Esophagus squamous epithelium (tissue), 5 donors: ENCODE measurements at places on chromosomes 11 and 22.
A peak's percentile ranks its signal among the peaks of the same experiment; 100 is the strongest.

- no peak overlapping the region for H3K27ac ChIP-seq
- H3K4me1 ChIP-seq = no peaks in the 10 kb centered on the region
- no peaks in the 10 kb centered on the region for H3K36me3 ChIP-seq
- H3K4me3 ChIP-seq = no peak overlapping the region
Observed at GRCh38 chr11:71120471-71120896, 131.9 kb downstream of the SHANK2 start.

GRCh38 chr11:2881076-2881980, 4.2 kb downstream of the CDKN1C start:
- no peaks in the 10 kb centered on the region for H3K27me3 ChIP-seq
- H3K27ac ChIP-seq = no peak overlapping the region

GRCh38 chr11:80458376-80458775, 1017.5 kb upstream of the TENM4 start:
- H3K4me3 ChIP-seq = no peak overlapping the region
- no peaks in the 10 kb centered on the region for H3K27me3 ChIP-seq
- no peak overlapping the region for H3K27ac ChIP-seq
- no peaks in the 10 kb centered on the region for H3K36me3 ChIP-seq
- H3K4me1 ChIP-seq = no peaks in the 10 kb centered on the region

GRCh38 chr11:97356144-97356543, 966.3 kb downstream of the JRKL start:
- no peaks in the 10 kb centered on the region for H3K4me1 ChIP-seq
- H3K27ac ChIP-seq = no peak overlapping the region
- no peak for DNase-seq
- H3K27me3 ChIP-seq = no peaks in the 10 kb centered on the region

DNA sequence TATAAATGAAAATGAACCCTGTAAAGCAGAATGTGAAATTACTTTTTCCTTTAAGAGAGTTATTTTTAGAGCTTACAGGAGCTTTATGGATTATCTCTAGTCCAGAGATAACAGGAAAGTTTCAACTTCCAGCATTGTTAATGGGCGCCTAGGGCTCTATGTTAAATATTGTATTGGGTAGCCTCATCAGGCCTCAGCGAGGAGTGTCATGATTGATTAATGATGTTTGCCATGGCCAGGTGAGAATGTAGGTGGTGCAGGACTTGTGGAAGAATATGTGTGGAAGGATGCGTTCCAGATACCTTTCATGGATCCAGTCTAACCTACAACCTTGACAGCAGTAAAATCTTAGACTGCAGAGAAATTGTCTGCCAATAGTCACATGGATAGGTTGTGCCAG, 50.6 kb downstream of the ME3 start:
- DNase-seq = no peak
- peaks cover 32% of the 10 kb centered on the region for H3K4me1 ChIP-seq
- peak overlapping the region; percentile 43 for H3K27ac ChIP-seq
- no peak overlapping the region for H3K4me3 ChIP-seq
- no peaks in the 10 kb centered on the region for H3K27me3 ChIP-seq

GRCh38 chr11:64874308-64875240, 3.8 kb downstream of the EHD1 start:
- H3K4me3 ChIP-seq = peak overlapping the region; percentile 81
- DNase-seq = no peak
- peak overlapping the region; percentile 91 for H3K27ac ChIP-seq
- peaks cover 43% of the 10 kb centered on the region for H3K36me3 ChIP-seq
- H3K27me3 ChIP-seq = no peaks in the 10 kb centered on the region

DNA sequence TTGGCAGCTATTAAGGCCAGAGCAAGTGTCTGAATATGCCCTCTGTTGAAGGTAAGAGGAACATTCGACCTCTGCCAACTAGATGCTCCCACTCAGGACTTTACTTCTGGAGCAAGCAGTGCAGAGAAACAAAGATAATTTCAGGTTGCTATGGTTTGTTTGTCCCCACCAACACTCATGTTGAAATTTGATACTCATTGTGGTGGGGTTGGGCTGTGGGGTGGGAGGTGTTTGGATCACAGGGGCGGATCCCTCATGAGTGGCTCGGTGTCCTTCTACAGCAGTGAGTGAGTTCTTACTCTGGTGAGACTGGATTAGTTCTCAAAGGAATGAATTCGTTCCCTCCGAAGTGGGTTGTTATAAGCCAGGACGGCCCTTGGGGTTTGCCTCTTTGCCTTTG, 12.0 kb downstream of the OR8A1 start:
- H3K4me3 ChIP-seq = no peak overlapping the region
- no peaks in the 10 kb centered on the region for H3K27me3 ChIP-seq

DNA sequence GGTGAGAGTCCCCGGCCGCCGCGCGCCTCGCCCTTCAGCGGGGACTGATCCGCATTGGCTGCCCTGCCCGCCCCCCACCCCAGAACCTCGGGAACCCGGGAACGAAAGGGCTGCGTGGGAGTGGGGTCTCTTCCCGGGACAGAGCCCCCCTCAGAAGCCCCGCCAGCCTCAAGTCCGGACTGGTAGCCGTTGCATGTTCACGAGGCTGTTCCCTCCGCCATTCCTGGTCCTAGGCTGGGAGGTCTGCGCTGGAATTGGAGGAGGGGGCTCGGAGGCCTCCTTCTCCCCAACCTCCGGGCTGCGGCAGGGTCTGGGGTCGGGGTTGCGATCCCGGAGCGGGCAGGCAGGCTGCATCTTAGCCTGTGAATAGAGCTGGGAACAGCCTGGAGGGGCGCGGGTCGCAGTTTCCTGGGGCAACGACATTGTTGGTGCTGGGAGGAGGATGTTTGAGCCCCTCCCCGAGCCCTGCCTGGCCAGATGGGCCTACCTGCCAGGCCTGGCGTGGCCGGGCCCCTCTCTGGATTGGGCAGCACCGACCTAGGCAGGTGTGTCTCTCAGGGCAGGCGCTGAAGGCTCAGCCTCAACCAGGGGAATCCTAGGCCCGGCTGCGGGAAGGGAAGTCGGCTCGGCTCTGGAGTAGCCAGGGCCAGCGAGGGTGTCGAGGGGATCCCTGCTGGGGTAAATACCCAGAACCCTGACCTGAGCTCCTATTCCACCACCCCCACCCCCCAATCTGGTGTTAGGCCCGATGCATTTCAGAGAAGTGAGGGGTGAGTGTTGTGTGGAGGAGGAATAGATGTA, 670 bp downstream of the MAPK8IP1 start:
- peaks cover 13% of the 10 kb centered on the region for H3K4me1 ChIP-seq
- peak overlapping the region; percentile 58 for H3K4me3 ChIP-seq
- no peak for DNase-seq
- no peaks in the 10 kb centered on the region for H3K36me3 ChIP-seq
- H3K27ac ChIP-seq = no peak overlapping the region

DNA sequence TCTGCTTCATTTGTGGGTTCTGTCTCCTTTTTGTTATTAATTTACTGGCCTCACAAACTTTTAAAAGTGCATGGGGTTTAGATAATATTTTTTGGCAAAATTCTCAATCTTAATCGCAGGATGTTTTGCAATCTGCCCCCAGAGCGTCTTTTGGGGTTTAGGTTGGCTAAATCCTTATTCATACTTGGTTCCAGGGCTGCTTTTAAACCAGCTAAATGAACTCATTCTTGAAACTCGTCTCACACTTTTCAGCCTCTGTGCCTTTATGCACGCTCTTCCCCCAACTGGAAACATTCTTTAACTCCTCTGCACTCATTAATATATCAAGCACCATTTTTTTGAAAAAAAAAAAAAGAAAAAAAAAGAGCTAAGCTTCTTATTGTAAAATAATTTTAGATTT, 131.7 kb downstream of the KIF18A start:
- H3K4me3 ChIP-seq = no peak overlapping the region
- no peaks in the 10 kb centered on the region for H3K4me1 ChIP-seq
- DNase-seq = no peak
- no peak overlapping the region for H3K27ac ChIP-seq
- no peaks in the 10 kb centered on the region for H3K27me3 ChIP-seq
- no peaks in the 10 kb centered on the region for H3K36me3 ChIP-seq

- H3K27ac ChIP-seq = no peak overlapping the region
- H3K36me3 ChIP-seq = no peaks in the 10 kb centered on the region
- no peak for DNase-seq
- H3K4me3 ChIP-seq = no peak overlapping the region
- H3K4me1 ChIP-seq = no peaks in the 10 kb centered on the region
- H3K27me3 ChIP-seq = no peaks in the 10 kb centered on the region
Observed at GRCh38 chr11:38182126-38182866, 1584.3 kb upstream of the RAG2 start.

- peaks cover 8% of the 10 kb centered on the region for H3K4me1 ChIP-seq
- H3K27ac ChIP-seq = no peak overlapping the region
- no peaks in the 10 kb centered on the region for H3K27me3 ChIP-seq
- no peak overlapping the region for H3K4me3 ChIP-seq
- DNase-seq = no peak
Observed at GRCh38 chr22:20749453-20749852, 24.5 kb upstream of the SERPIND1 start.

DNA sequence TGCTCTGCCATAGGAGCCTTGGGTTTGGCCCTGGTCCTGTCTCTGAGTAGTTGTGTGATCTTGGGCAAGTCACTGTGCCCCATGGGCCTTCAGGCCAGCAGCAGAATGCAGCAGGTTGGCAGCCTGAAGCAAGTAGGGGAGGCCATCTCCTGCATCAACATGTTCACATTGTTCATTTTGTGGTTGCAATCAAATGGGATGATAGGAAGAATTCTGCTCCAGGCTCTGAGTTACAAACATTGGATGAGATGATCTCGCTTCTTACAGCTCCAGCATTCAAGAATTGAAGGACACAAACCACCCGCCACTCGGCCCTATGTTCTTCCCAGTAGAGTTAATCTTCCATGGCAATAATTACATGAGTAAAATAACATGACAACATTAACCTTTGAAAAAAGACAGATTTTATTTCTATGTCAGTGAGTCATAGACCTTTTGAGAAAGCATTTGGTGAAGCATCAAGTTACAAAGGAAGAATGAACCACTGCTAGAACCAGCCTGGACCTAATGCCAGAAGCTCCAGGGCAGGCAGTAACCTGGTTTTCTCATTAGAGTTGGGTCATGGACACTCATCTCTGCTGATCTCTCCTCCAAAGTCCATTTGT, 308.3 kb upstream of the NCAM1 start:
- no peak overlapping the region for H3K27ac ChIP-seq
- no peaks in the 10 kb centered on the region for H3K4me1 ChIP-seq
- H3K27me3 ChIP-seq = no peaks in the 10 kb centered on the region

GRCh38 chr11:112004389-112004788, 20.8 kb upstream of the DLAT start:
- no peaks in the 10 kb centered on the region for H3K4me1 ChIP-seq
- H3K27me3 ChIP-seq = no peaks in the 10 kb centered on the region
- peaks cover 39% of the 10 kb centered on the region for H3K36me3 ChIP-seq
- DNase-seq = no peak
- H3K27ac ChIP-seq = no peak overlapping the region

GRCh38 chr11:60868682-60869450, 1.5 kb downstream of the ZP1 start:
- DNase-seq = no peak
- H3K36me3 ChIP-seq = no peaks in the 10 kb centered on the region
- no peak overlapping the region for H3K27ac ChIP-seq
- H3K27me3 ChIP-seq = no peaks in the 10 kb centered on the region
- H3K4me3 ChIP-seq = no peak overlapping the region

DNA sequence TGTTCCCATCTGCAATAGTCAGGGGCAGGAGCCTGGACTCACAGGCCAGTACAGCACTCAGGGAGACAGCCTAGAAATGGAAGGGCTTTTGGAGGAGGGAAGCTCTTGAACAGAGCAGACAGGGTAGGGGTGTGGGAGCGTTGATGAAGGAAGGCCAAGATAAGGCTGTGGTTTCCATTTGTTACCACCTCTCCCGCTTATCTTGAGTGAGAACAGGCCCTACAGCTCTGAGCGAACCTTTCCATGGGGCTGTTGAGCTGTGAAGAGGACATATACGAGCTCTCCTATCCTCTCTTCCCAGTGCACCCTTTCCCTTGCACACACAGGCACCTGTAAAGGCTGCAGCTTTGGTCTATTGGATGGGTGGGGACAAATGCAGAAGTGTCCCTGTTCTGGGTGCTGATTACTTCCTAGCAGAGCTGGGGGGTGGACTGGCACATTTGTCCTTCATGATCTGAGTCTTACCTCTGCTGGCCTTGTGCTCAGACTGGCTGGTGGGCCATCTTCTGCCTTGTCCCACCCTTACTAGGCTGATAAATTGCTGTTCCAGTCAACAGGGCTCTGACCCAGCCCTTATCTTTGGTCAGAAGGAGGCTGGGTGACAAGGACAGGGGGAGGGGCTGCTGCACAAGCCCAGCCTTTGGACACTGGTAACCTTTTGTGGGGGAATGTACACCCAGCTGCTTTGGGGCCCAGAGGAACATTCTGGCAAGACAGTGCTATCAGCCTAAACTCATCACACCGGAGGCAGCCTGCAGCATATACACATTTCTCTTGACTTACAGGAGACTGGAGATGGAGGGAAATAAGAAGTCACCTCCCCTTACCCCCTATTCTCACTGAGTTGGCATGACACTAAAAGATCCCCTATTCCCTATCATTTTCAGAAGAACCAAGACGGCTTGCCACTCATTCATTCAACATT, 80.1 kb upstream of the NNMT start:
- H3K27ac ChIP-seq = no peak overlapping the region
- H3K27me3 ChIP-seq = no peaks in the 10 kb centered on the region
- no peaks in the 10 kb centered on the region for H3K36me3 ChIP-seq
- no peak overlapping the region for H3K4me3 ChIP-seq
- no peak for DNase-seq

DNA sequence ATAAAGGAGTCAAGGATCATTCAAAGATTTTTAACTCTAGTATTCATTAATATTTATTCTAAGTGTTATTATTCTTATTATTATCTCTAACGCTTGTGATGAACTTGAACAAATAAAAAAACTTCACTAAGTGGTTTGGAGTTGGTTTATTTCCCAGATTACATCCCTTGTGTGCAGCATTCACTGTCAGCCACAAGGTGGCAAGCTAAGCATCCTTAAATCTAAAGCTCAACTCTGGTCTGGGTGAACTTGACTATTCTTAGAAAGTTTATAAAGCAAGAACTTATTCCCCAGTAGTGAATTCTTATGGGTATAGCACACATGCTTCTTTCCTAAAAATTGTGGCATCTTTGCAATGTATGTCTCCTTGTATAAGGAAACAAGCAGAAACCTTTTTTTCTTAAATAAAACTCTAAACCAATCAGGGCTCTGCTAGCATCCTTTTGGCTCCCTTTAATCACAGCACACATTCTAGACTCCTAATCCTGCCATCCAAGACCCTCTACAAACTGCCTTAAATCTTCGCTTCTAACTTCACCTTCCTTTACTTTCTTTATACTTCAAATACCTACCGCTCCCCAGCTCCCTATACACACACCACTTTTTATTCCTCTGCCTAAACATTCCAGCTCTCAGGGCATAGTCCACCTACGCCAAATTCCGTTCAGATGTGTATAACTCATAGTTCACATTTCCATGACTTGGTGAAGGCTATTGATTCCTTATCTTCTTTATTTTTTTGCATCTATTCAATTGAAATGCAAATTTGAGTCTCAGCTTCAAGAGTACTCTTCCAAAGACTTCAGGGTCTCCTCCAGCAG, 1068.8 kb downstream of the DLG2 start:
- H3K36me3 ChIP-seq = no peaks in the 10 kb centered on the region
- DNase-seq = no peak
- H3K27me3 ChIP-seq = no peaks in the 10 kb centered on the region
- no peak overlapping the region for H3K4me3 ChIP-seq
- no peak overlapping the region for H3K27ac ChIP-seq
- H3K4me1 ChIP-seq = no peaks in the 10 kb centered on the region

- no peaks in the 10 kb centered on the region for H3K27me3 ChIP-seq
- no peaks in the 10 kb centered on the region for H3K36me3 ChIP-seq
- H3K4me1 ChIP-seq = peaks cover 30% of the 10 kb centered on the region
Observed at GRCh38 chr11:12079726-12080556, 30.4 kb upstream of the MICAL2 start.
